ENCODE measurements at places on chromosomes 3 and 15. TPM values are rescaled to one million over a fixed set of nuclear protein-coding genes. Genes with fewer than 3 reads are reported as not detected.

DNA sequence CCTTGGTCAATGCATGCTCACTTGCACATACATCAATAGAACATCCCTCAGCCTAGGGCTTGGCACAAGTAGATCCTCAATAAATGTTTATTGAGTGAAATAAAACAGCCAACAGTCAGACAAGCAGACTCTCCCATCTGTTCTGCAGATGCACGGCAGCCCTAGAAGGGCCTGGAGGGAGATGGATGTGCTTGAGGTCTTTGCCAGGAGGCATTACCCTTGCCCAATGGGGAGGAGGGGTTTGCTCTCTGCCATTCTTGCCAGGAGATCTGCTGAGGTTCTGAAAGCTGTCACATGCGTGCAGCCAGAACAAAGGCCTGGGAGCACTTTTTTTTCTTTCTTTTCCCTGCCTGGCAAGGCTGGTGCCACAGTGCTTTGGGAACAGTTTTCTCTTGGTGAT is 349.3 kb upstream of the THRB start:
- DNase-seq: no peak

- DNase-seq: no peak
Measured at GRCh38 chr3:162370141-162370540, 873.5 kb downstream of the OTOL1 start.

Gene DLL4
- 8.6 TPM for polyA plus RNA-seq

Gene ACKR4
- 1.3 TPM for polyA plus RNA-seq

All from renal pelvis (tissue), 12 donors.